ENCODE measurements at places on chromosomes 2 and 18. TPM values are rescaled to one million over a fixed set of nuclear protein-coding genes. Genes with fewer than 3 reads are reported as not detected.

Gene TMEFF2
- not detected for total RNA-seq

Gene CD8A
- total RNA-seq: 357 TPM

Gene PSD4
- 198 TPM for total RNA-seq

GRCh38 chr2:215724146-215724545, 288.3 kb upstream of the FN1 start:
- no peaks in the 10 kb centered on the region for H3K36me3 ChIP-seq
- no peak overlapping the region for H3K4me3 ChIP-seq
- no peak overlapping the region for H3K27ac ChIP-seq

DNA sequence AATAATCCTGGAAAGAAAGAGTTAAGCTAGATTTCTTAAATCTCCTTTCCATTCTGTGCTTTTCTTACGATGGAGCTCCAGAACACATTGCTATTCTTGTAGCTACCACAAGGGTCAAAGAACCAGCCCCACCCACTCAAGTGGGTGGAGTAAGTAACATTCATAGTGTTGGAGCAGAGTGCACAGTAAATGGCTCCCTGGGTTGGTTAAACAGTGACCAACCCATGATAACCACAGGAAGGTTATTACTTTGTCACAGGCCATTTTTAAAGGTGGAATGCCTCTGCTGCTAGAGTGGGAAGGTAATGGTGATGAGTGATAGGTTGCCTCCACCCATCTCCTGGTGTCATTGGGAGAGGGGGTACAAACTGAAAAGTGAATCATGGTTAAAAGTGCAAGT, 13.9 kb downstream of the ARPC2 start:
- peaks cover 77% of the 10 kb centered on the region for H3K36me3 ChIP-seq
- peak; percentile 36 for DNase-seq
- H3K27ac ChIP-seq: peak overlapping the region; percentile 76
- H3K4me1 ChIP-seq: peaks cover 62% of the 10 kb centered on the region
- H3K27me3 ChIP-seq: no peaks in the 10 kb centered on the region
- H3K4me3 ChIP-seq: peak overlapping the region; percentile 22

DNA sequence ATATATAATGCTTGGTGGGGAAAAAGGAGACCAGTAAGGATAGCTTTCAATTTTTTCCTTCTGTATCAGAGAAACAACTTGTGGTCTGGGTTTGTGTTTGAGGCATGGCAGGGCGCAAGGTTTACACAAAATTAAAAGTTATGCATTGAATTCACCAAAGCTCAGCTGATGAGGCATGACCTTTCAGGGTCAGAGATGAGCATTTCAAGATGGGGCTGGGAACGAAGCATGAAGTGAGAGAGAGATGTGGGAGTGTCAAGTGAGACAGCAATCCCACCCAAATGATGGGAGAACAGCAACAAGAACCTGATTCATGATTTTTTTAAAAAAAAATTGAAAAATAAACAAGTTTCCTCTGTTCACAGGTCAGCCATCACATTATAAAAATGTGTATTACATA, 4.9 kb downstream of the GPR55 start:
- H3K27ac ChIP-seq: peak overlapping the region; percentile 90
- peaks cover 88% of the 10 kb centered on the region for H3K4me1 ChIP-seq
- peaks cover 26% of the 10 kb centered on the region for H3K36me3 ChIP-seq
- DNase-seq: no peak

- no peaks in the 10 kb centered on the region for H3K36me3 ChIP-seq
- DNase-seq: no peak
- H3K27me3 ChIP-seq: peaks cover 4% of the 10 kb centered on the region
- no peak overlapping the region for H3K27ac ChIP-seq
Observed at GRCh38 chr2:46849721-46850556, 65.7 kb downstream of the MCFD2 start.

- no peak overlapping the region for H3K27ac ChIP-seq
- H3K27me3 ChIP-seq: no peaks in the 10 kb centered on the region
- H3K36me3 ChIP-seq: no peaks in the 10 kb centered on the region
- H3K4me3 ChIP-seq: no peak overlapping the region
- H3K4me1 ChIP-seq: no peaks in the 10 kb centered on the region
- no peak for DNase-seq
Observed at GRCh38 chr18:58257461-58257860, 213.4 kb downstream of the NEDD4L start.

DNA sequence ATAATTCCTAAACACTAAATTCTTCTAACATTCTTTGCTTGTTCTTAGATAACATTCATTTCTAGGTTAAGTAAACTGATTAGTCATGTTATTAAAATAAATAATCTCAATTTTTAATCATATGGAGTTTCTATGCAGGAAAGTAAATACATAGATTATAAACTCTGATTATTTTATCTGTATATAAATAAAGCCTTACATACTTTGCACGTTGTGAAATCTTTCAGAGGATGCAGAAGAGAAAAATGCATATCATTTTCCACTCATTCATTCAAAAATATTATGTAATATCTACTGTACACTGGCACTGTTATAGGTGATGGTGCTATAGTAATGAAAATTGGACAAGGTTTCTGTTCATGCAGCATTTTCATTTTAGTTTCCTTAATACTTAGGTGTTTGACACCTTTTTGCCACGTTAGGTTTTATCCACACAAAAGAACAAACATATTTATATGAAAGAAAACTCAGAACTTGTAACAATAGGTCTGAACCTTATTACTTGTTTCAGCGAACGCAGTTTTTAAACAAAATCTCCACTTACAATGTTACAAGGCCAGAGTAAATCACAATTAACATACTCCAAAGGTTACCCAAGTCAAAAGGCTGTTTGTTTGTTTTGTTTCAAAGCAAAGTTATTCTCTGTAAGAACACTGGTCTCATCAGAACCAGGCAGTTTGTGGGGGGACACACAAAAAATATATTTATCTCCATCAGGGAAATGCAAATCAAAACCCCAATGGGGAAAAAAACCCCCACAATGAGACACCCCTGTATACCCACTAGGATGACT, 27.4 kb downstream of the ADAM17 start:
- H3K27ac ChIP-seq: no peak overlapping the region
- H3K36me3 ChIP-seq: peaks cover 11% of the 10 kb centered on the region
- H3K4me3 ChIP-seq: no peak overlapping the region
- no peak for DNase-seq

- no peak overlapping the region for H3K4me3 ChIP-seq
- no peak overlapping the region for H3K27ac ChIP-seq
- peaks cover 6% of the 10 kb centered on the region for H3K27me3 ChIP-seq
- no peak for DNase-seq
- H3K4me1 ChIP-seq: no peaks in the 10 kb centered on the region
Observed at GRCh38 chr2:222000326-222000725, 298.5 kb downstream of the PAX3 start.

- H3K27ac ChIP-seq: no peak overlapping the region
- H3K4me1 ChIP-seq: peaks cover 10% of the 10 kb centered on the region
- no peaks in the 10 kb centered on the region for H3K36me3 ChIP-seq
Observed at GRCh38 chr2:45968946-45969584, 317.6 kb downstream of the PRKCE start.

- peaks cover 62% of the 10 kb centered on the region for H3K4me1 ChIP-seq
- peaks cover 56% of the 10 kb centered on the region for H3K36me3 ChIP-seq
- no peak for DNase-seq
- H3K27ac ChIP-seq: peak overlapping the region; percentile 83
- no peaks in the 10 kb centered on the region for H3K27me3 ChIP-seq
Observed at GRCh38 chr2:233079473-233079877, 19.3 kb downstream of the INPP5D start.

- DNase-seq: peak; percentile 29
- no peaks in the 10 kb centered on the region for H3K36me3 ChIP-seq
- H3K4me3 ChIP-seq: no peak overlapping the region
- no peaks in the 10 kb centered on the region for H3K4me1 ChIP-seq
- H3K27ac ChIP-seq: no peak overlapping the region
Observed at GRCh38 chr2:216404010-216404618, 8.2 kb upstream of the SMARCAL1 start.

GRCh38 chr18:39448942-39449341, 1883.3 kb upstream of the CELF4 start:
- no peak overlapping the region for H3K4me3 ChIP-seq
- H3K27ac ChIP-seq: no peak overlapping the region
- H3K27me3 ChIP-seq: no peaks in the 10 kb centered on the region
- no peaks in the 10 kb centered on the region for H3K36me3 ChIP-seq

DNA sequence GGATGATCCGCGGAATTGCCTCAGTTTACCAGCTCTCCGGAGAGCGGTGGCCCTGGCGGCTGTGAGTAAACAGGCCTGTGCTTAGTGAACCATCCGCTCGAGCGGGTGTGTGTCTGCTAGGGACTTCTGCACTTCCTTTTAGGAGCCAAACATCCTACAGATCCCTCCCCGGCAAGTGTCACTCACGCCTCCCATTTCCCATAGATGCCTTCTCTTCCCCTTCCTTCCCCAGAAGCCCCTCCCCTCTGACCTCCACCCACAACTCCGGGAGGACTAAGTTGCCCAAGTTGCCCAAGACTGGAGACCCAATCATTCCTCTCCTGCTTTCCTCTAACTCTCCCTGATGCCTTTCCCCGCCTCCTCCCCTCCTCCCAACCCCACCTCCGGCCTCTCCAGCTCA, 2.9 kb downstream of the C1QL2 start:
- H3K4me1 ChIP-seq: peaks cover 6% of the 10 kb centered on the region
- H3K27ac ChIP-seq: no peak overlapping the region
- no peak for DNase-seq
- no peaks in the 10 kb centered on the region for H3K36me3 ChIP-seq
- peaks cover 68% of the 10 kb centered on the region for H3K27me3 ChIP-seq
